PC-9 (cell line): ENCODE measurements at places on chromosomes 7 and 10. TPM values are rescaled to one million over a fixed set of nuclear protein-coding genes. Genes with fewer than 3 reads are reported as not detected.
A peak's percentile ranks its signal among the peaks of the same experiment; 100 is the strongest.

GRCh38 chr10:29386342-29386999, 97.6 kb downstream of the LYZL1 start:
- peak; percentile 15 for DNase-seq

DNA sequence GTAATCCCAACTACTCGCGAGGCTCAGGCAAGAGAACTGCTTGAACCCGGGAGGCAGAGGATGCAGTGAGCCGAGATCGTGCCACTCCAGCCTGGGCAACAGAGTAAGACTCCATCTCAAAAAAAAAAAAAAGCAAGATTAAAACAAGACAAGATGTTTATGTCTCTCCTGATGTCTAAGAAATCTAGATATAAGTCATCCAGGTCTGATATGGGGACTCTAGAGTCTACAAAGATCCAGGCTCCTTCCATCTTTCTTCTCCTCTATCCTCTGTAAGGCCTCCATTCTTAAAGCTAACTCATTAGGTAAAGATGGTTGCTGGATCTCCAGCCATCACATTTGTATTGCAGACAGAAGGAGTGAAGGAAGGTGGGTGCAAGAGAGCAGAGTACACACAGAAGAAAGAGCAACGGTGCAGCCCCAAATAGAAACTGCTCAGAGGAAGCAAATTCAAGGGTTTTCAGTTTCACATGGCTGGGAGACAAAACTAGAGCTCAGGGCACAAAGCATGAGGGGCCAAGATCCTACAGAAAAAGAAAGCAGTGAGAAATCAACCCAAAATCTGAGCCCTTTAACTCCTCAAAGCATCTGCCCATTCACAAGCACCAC, 57.6 kb downstream of the USP6NL start:
- DNase-seq = no peak

DNA sequence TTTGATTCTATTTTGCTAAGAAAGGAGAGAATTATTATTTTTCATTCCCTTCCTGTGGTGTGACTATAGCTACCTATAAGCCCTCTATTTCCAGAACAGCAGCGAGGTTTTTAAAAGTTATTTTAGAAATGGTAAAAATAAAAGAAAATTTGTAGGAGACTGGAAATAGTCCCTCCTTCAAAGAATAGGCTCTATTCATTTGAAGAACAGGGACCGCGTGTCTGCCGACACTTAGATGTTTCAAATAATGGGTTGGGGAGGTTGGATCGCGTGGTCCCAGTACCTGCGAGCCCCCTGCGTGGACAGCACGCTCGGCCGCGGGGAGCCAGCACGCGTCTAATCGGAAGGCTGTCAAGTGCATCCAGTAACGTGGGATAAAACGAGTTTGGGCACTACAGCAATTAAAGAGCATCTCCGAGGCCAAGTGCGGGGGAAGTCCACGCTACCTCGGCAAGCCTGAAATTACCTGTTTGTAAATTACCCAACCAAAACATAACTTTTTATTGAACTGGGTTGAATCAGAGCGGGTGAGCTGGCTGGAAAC, 1.0 kb downstream of the CACNA2D1 start:
- no peak for DNase-seq

The UBN2 gene
- 20.3 and 34.1 TPM in 2 replicates for total RNA-seq

The PMPCB gene
- total RNA-seq = 72.2 and 78.1 TPM in 2 replicates

The FAM170B gene
- total RNA-seq = not detected in 2 replicates

DNA sequence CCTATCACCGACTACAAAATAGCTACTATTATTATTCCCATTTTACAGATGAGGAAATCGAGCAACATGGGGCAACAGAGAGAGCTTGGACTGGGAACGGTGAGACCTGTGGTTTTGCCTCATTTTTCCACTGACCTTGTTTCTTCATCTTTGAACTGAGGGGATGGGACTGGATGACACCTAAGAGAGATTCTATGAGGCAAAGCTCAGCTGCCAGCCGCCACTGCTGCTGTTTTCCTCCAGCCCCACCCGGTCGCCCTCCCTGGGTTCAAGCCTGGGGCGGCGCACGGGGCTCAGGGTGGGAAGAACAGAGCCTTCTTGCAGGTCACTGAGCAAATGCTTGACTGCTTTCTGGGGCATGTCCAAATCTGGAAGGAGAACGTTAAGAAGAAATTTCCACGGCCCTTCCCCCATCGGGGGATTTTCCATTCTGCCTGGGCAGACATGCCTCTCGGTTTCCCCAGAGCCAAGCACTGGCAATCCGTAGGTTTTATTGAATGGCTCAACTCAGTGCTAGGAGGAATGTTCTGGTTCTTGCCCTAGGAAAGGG, 12.3 kb downstream of the DDIT4 start:
- no peak for DNase-seq

GRCh38 chr10:46526682-46527038, 29.8 kb downstream of the GPRIN2 start:
- peak; percentile 61 for DNase-seq

DNA sequence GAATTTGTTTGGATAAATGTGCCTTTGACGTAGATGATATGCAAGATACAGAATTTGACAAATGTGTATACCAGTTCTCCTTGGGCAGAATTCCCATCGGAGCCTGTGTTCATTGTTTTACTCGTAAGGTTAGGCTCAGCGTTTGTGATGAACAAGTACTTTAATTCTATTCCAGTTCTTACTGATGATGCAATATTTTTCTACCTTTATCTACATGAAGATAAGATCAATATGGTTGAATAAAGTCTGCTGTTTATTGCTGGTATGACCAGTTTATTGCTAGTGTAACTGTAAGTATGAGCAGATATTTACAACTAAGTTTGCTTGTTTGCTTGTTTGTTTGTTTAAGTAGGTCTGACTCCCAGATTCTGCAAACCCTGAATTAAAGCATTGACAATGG, 145.4 kb upstream of the ADARB2 start:
- DNase-seq = no peak

The AS3MT gene
- total RNA-seq = 0.22 TPM in 1 of 2 replicates, not detected in the other

DNA sequence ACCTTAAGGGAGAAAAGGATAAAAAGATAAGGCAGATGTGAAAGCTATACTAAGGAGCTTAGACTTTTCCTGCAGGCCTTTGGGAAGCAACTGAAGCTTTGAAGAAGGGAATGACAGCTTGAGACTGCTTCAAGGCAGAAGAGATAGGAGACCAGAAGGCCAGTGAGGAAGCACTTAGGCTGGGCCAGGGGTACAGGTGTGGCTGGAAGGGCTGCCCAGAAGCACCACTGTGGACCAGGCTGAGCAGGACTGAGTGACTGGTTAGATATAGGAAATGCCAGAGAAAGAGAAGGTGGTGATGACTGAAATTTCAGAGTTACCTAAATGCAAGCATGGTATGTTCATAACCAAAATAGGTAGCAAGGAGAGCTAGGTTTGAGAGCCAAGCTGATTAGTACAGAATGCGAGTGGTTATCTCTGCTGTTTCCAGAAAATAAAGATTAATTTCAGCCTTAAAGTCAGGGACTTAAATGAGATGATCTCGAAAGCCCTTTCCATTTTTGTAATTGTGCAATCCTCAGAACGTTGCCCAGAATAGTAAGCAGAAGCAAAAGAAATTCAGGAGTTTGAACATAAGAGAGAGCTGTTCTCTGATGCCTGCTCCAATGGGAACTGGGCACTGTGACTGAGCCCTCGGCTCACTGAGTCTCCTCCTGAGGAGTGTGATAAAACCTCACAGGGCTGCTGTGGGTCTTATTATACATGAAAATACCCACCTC, 54.9 kb downstream of the MET start:
- no peak for DNase-seq

DNA sequence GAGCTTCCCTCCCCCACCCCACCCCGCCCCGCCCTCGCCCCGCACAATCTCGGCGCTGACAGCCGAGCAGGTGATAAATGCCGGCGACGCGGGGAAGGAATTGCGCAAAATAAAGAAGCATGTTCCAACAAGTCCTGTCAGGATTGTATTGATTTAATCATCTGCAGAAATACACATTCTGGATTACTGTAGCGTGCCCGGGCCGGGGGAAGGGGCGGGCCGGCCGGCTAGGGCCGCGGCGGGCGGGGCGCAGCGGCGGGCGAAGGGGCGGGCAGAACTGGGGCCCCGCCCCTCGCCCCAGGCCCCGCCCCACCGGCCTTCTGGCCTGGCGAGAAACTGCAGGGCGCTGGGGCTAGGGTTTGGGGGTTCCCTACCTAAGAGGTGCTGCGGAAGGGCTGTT, 88.9 kb upstream of the PAX2 start:
- no peak for DNase-seq

The PKD2L1 gene
- not detected in 2 replicates for total RNA-seq

- DNase-seq = no peak
Measured at GRCh38 chr7:44853391-44853790, 5.5 kb upstream of the H2AZ2 start.

DNA sequence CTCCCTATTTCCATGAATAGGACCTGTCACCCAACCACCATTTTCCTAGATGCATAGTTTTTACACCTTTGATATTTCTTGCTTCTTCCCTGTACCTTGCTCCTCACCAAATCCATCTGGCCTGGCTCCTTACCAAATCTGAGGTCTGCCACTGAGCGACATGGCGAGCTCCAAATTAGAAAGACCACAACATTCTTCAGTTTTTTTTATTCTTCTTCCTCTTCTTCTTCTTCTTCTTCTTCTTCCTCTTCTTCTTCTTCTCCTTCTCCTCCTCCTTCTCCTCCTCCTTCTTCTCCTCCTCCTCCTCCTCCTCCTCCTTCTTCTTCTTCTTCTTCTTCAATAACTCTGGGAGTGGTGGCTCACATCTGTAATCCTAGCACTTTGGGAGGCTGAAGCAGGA, 7.1 kb downstream of the CPED1 start:
- no peak for DNase-seq

The WDR86 gene
- total RNA-seq = 7.7 and 12.4 TPM in 2 replicates

GRCh38 chr7:53326634-53327033, 291.2 kb downstream of the POM121L12 start:
- DNase-seq = no peak

GRCh38 chr7:82221152-82221674, 222.4 kb downstream of the CACNA2D1 start:
- peak; percentile 19 for DNase-seq

- DNase-seq = peak; percentile 17
Measured at GRCh38 chr7:7136466-7137381, 45.6 kb upstream of the C1GALT1 start.

DNA sequence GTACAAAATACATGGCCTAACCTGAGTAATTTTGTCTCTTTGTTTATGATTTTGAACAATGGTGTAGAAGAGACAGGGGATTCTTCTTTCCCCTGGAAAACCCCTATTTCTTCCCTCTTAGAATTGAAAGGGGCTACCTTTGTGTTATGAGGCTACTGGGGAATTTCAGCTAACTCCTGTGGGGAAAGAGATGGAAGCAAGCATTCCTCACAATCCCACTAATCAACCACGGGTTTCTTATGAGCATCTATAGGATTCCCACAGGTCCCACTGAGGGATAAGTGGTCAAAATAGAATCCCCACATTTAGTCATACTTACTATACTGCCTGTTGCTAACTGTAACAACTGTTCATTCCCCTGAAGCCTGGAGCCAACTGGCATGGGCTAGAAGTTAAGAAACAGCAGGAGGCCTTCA, 32.2 kb upstream of the ITGB8 start:
- no peak for DNase-seq

GRCh38 chr10:93458821-93459257, 23.3 kb downstream of the MYOF start:
- DNase-seq = peak; percentile 91

DNA sequence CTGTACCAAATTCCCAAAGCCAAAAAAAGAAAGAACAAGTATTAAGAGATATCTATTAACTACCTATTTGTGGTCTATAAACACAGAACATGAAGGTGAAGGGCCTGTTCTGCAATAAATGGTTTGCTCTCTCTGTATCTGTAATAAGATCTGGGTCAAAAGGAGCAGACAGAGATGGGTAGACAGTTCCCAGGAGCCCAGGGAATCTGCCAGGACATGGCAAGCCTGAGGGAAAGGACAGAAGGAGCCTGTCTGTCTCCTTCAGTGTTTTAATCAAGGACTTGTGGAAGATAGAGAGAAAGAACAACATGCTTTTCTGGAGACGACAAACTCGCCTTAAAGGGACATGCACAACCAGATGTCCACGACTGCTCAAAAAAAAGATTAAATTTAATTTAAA, 165.7 kb downstream of the ELMO1 start:
- DNase-seq = no peak

DNA sequence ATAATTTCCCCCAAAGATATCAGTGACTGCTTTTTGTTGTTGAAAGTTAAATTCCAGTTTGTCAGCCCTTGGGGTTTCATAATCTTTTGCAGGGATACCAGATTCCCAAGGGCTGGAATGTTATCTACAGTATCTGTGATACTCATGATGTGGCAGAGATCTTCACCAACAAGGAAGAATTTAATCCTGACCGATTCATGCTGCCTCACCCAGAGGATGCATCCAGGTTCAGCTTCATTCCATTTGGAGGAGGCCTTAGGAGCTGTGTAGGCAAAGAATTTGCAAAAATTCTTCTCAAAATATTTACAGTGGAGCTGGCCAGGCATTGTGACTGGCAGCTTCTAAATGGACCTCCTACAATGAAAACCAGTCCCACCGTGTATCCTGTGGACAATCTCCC, 3.2 kb downstream of the CYP26A1 start:
- DNase-seq = no peak
